ENCODE measurements at places on chromosomes 13 and 19.

GRCh38 chr13:24179486-24179850 is 18.9 kb downstream of the SPATA13 start:
- DNase-seq = peak; percentile 25

DNA sequence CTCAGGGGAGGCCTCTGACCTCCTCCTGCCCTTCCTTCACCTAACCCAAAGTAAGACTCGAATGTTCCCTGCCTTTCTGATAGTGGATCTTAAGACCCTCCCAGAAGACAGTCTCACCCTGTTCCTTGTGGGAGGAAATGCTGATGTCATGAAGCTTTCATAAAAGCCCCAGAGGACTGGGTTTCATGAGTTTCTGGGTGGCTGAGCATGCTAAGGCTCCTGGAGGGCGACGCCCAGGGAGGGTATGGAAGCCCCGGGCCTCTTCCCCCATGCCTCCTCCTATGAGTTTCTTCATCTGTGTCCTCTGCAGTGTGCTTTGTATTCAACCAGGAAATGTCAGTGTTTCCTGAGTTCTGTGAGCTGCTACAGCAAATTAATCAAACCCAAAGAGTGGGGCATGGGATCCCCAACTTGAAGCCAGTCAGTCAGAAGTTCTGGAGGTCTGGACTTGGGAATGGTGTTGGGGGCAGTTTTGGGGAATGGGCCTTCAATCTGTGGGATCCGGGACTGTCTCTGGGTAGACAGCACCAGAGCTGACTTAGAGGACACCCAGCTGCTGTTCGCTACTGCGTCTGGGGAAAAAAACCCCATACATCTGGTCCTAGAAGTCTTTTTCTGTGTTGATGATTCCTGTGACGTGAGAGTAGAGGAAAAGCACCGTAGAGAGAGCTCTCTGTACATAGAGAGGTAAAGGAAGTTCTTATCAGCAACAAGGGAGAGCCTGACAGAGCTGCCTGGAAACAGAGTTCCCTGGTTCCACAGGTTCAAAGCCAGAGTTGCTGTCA is 2.0 kb upstream of the LILRB2 start:
- peak; percentile 68 for DNase-seq

GRCh38 chr13:75180805-75181455 is 301.0 kb downstream of the TBC1D4 start:
- DNase-seq = no peak

- DNase-seq = no peak
Measured at GRCh38 chr19:41540041-41540695, 35.8 kb upstream of the CEACAM21 start.

GRCh38 chr13:23447927-23448326 is 14.4 kb upstream of the SACS start:
- no peak for DNase-seq

DNA sequence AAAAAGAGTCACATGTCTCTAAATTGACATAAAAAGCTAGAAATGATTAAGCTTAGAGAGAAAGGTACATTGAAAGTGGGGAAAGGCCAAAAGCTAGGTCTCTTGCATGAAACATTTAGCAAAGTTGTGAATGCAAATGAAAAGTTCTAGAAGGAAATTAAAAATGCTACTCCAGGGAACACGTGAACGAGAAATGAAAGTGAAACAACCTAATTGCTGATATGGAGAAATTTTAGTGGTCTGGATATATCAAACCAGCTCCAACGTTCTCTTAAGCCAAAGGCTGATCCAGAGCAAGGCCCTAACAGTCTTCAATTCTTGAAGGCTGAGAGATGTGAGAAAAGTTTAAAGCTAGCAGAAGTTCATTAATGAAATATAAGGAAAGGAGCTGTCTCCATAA is 419.8 kb downstream of the SLITRK6 start:
- peak; percentile 41 for DNase-seq

DNA sequence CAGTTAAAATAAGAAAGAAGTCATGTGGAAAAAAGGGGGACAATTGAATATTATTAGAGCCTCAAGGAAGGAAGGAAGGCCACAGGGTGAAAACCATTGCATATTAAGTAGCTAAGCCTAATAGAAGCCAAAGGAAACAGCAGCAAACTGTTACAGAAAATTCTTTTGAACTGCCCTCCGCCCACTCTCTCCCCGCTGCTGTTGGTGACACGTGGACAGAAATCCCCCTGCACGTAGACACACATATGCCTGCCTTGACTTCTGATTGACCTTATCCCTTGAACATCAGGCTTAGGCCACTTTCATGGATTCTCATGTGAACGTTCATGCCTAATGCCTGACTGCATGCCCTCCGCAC is 229.1 kb downstream of the KCNRG start:
- no peak for DNase-seq

DNA sequence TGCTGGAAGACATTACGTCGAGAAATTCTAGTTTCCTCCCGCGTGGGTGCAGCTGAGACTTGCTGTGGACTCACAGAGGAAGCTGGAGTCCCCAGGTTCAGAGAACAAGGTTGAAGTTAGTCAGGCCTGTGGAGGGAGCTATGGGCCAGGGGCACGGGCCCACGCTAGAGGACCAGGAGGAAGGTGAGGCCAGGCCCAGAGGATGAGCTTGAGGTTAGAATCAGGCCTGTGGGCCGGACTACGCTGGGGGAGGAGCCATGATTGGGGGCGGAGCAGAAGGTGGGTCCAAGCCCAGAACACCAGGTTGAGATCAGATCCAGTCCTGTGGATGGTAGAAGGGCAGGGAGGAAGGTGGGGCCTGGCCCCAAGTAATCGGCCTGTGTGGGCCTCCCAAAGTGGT is 32.6 kb downstream of the ZNF846 start:
- no peak for DNase-seq

DNA sequence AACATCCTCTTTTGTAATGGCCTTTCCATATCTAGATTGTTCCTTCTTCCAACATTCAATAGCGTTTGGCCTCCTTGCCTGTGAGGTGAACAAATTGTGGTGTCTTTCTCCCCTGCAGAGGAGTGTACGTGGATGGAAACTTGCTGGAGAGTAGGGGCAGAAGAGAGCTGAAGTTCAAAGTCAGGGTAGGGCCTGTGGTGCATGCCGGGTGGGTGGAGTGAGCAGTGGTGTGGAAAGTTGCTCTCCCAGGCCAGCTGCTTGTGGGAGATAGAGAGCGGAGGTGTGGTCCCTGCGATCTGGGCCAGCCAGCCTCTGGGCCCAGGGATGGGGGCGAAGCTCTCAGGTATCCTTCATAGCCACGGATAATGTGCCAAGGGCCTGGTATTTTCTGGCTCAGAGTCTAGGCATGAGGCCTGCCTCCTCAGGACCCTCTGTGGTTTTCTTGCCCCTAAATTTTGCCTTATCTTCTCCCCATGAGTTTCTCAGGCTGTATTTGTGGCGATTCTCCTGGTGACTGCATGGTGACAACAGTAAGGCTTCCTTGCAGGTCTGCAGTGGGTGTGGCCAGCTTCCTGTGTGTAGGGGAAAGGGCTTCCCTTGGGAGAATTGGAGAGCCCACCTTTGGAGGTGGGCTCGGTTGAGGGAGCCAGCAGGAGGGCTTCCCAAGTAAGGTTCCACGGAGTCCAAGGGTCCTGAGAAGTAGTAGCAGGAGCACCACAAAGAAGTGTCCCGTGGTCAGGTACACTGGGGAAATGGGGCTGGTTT is 6.7 kb downstream of the RGCC start:
- no peak for DNase-seq

DNA sequence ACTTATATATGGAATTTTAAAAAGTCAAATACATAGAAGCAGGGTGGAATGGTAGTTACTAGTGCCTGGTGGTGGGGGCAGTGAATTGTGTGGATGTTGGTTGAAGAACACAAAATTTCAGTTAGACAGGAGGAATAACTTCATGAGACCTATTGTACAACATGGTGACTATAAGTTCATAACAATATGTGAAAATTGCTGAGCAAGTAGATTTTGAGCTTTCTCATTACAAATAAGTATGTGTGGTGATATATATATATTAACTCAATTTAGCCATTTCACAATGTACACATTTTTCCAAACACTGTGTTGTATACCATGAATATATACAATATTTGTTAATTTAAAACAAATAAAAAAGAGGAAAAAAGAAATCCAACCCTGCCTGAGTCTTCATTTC is 641.1 kb downstream of the DIAPH3 start:
- no peak for DNase-seq

DNA sequence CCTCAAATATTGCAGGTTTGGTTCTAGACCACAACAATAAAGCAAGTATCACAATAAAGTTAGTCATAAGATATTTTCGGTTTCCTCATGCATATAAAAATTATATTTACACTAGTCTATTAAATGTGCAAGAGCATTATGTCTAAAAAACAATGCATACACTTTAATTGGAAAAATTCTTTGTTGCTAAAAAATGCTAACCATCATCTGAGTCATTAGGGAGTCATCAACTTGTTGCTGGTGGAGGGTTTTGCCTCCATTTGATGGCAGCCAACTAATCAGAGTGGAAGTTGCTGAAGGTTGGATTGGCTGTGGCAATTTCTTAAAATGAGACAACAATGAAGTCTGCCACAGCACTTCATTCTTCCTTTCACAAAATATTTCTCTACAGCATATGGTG is 422.3 kb upstream of the GPC6 start:
- DNase-seq = no peak

- DNase-seq = no peak
Measured at GRCh38 chr19:45340899-45341453, 426 bp downstream of the KLC3 start.

GRCh38 chr13:31912647-31913401 is 118.8 kb upstream of the FRY start:
- DNase-seq = no peak

DNA sequence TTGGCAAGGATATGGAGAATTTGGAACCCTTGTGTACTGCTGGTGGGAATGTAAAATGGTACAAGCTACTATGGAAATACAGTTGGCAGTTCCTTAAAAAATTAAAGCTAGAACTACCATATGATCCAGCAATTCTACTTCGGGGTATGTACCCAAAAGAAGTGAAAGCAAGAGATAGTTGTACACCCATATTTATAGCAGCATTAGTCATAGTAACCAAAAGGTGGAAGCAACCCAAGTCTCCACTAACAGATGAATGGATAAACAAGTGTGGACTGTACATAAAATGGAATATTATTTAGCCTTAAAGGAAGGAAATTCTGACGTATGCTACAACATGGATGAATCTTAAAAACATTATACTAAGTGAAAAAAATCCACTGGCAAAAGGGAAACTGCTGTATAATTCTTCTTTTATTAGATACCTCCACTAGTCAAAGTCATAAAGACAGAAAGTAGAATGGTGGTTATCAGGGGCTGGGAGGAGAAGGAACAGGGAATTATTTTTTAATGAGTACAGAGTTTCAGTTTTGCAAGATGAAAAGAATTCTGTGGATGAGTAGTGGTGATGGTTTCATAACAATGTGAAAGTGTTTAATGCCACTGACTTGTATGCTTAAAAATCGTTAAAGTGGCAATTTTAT is 141.6 kb downstream of the RXFP2 start:
- DNase-seq = peak; percentile 73

DNA sequence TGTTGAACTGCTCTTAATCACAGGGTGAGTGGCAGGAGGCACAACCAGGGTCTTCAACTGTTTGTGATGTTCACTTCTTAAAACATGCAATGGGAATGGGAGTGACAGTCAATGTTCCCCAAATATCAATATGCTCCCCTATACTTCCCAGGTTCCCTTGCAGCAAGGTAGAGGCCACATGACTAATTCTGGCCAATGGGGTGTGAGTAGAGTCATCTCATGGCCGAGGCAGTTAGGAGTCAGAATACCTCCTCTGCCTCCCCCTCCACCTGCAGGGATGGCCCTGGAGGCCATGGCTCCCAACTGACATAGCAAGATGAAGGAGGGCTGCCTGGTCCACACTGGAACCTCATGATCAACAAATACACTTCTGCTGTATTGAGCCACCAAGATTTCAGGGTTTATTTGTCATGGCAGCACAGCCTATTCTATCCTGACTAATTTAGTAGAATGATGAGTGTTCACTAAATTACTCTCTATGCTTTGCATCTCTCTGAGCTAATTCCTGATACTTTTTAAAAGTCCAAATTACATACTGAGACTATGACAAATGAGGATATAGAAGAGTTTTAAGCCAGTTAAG is 8.9 kb downstream of the VRK3 start:
- DNase-seq = no peak

DNA sequence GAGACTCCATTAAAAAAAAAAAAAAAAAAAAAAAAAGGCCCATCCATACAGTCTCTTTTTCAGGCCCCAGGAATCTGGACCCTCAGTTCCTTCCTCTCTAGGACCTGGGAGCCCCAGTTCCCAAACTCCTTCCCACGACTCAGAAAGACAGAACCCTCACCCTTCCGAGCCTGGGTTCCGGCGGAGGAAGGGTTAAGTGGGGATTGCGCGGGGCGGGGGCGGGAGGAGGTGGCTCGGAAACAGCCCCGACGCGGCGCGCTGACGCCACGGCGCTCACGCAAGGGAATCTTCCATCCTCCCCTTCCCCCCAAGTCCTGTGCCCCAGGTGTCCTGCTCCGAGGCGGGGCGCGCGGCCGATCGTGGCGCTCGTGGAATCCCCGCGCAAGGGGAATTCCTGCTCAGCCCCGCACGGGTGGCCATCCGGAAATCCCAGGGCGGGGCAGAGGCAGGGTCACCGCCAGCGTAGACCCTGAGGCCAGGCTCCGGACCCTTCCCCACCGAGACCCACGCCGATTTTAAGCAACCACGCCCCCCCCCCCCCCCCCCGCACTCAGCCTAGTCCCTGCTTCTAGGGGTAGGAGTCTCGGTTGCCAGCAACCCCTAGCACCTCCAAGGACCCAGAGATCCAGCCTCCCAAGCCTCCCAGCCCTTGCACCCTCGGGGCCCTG is 659 bp downstream of the NFKBID start:
- peak; percentile 81 for DNase-seq

GRCh38 chr19:8722032-8722431 is 598 bp downstream of the OR2Z1 start:
- DNase-seq = no peak

- DNase-seq = no peak
Measured at GRCh38 chr13:95982144-95982543, 71.1 kb downstream of the UGGT2 start.

DNA sequence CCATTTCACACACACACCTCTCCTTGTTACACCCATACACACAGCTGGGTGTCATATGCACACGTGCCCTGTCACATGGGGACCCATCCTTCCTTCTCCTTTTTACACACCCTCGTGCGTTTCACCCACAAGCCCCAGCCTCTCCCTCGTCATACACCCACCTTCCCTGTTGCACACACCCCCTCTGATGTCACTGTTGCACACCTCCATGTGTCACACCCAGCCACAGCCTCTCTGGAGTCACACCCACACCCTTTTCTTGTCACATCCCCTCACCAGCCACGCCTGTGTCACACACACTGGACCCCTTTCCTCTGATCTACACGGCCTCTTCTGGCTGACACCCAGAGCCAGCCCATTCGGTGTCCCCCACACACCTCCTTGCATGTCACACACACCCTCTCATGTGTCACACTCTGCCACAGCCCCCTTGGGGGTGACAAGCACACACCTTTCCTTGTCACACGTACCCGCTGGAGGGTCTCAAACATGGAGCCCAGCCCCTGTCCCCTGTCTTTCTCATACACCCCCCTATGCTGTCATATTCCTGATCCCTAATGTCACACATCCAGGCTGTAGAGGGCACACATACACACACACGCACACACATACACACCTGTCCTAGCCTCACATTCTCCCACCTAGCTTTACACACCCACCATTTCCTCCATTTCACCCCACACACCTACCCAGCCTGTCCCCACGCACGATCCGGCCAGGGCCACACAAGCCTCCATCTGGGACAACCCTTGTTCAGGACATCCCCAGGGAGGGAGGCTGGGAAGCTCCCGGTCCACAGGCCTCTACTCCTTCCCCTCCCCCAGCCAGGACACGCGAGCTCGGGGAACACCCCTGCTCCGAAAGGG is 1.4 kb downstream of the NOVA2 start:
- peak; percentile 41 for DNase-seq
